ENCODE measurements at places on chromosomes 4 and X.

DNA sequence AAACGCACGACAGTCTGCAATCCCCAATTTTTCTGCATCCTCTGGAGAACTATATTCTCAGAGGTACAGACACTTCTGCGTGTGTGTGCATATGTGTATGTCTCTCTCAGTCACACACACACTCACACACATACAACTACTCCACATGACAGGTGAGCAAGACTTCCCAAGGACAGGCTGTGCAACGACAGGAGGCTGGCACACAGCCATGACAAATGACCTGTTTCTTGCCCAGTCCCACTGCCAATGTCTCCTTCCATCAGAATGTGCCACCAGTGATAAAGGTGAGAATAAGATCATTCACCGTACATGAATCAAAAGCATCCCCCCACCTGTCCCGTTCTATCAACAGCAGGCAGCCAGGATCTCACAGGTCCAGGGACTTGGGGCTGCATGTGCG is 52.4 kb downstream of the PPP2R2C start:
- no peak for DNase-seq

GRCh38 chr4:170776983-170777382 is 687.2 kb upstream of the AADAT start:
- DNase-seq = no peak

DNA sequence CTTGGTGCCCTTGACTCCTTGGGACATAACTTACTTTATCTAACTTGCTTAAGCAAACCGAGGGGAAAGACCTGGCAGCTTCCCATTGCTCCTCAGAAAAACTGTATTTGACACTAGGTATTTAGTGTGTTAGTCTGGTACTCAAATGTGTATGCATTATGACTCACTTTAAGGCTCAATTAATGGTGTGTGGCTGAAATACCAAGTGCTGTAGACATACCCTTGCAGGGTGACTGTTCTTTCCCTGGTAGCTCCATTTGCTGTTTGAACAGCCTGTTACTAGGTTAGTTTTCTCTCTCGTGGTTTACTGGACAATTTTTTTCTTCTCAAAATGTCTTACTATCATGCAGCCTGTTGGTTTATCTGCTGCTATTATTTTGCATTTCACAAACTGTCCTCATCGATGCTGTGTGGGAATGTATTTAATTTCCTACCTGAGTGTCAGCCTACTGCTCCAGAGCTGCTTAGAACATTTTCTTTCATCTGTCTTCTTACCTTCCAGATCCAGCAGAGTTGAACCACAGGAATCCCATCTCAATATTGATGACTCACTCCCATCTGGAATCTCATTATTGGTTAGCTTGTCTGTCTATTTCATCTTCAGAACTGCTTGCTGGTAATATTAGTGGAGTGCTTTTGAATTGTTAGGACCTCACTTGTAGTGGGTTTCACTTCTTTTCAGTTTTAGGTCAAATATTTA is 158.0 kb upstream of the FAT1 start:
- no peak for DNase-seq

- DNase-seq = no peak
Observed at GRCh38 chr4:146330392-146330791, 116.1 kb downstream of the REELD1 start.

DNA sequence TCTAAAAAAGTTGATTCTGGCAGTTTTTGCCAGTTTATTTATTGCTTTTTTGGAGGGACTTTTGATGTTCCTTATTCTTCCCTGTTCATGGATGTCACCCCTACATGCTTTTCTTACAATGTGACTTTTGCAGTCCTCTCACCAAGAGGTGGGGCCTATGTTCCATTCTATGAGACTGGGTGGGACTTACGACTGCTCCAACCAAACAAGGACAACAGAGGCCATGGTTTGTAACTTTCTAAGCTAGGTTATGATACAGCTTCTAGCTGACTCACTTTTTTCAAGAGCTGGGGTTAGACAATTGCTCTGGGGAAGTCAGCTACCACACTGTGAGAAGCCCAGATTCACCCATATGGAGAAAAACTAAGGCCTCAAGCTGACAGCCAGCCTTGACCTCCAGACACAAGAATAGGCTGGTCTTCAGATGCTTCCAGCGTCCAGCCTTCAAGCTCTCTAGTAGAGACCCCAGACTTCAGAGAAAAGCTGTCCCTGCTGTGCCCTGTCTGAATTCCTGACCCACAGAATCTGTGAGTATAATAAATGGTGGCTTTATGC is 39.5 kb downstream of the ENOPH1 start:
- no peak for DNase-seq

DNA sequence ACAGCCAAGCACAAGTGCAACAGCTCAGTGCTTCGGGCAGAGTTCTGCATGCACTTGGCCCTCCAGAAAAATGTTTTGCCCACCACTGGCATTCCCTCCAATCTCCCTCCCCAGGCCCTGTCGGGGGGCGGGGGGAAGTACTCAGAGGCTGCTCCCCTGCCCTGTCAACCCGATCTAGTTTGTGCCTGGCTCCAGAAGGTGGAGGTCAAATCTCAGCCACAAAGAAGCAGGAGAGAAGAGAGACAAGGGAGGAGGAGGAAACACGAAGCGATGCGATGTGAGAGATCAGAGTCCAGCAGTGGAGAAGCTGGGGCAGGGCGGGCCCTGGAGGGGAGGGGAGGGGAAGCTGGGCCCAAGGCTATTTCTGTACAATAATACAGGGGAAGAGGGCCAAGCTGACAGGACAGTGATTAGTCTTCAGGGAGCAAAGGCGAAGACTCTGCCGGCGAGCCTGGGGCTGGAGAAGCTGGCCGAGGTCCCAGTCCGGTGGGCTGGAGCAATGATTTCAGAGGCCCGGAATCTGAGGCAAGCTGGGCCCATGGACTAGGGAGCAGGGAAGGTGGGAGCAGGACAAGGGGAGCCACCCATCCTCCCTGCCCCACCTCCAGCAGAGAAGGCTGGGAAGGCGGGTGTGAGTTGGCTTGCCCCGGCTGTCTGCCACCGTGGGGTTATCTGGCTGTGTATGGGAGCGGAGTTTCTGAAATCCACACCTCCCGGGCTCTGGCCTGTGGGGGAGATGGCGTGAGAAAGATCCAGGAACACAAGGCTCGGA is 167.1 kb downstream of the EFNB1 start:
- DNase-seq = no peak

DNA sequence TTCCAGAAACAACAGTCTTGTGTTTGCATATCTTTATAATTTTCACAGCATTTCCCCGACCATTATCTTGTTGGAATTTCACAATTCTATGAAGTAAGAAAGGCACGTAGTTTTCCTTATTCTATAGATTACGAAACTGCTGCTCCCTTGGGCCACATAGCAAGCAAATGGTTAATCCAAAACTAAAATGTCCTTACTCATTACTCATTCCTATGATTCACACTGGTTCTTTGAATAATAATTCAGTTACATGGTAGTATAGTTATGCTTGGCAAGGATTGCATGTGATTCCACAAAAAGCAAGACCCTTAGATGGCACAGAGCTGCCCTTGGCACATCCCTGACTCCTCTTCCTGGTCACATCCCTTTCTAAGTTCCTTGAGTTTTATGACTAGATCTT is 51.2 kb downstream of the OR13H1 start:
- no peak for DNase-seq

DNA sequence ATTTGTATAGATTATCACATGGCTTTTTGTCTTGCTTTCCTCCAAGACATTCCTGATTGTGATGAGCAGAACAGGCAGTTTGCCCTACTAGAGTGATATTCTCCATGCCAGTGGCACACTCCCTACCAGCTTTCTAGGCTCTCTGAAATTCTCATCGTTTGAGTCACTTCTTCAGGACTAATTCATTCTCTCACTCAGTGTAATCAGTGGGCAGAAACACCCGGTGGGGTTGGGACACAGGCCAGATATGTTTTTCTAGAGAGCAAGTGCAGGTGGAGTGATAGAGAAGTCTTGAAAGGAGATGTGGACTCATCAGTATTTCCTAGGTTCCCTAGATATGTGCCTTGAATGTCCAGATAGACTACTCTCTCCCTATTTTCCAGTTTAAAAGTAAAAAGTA is 13.1 kb downstream of the RAB33A start:
- no peak for DNase-seq

DNA sequence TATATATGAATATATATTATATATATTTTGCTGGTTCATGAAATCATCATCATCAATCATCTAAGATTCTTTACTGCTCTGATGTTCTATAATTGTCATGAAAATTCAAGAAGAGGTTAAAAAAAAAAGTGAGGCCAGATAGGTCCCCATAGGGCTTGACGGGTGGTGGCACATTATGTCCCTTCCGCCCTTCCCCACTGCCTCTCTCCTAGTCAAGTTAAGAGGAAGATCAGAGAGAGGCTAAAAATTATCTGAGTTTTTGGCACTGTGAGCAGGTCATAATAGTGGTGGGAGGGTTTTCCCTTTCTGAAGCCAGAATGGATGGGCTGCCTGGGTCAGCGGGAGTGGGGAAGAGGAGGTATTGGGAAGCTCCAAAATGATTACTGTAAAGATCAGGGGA is 5.4 kb downstream of the SYNPO2 start:
- no peak for DNase-seq

DNA sequence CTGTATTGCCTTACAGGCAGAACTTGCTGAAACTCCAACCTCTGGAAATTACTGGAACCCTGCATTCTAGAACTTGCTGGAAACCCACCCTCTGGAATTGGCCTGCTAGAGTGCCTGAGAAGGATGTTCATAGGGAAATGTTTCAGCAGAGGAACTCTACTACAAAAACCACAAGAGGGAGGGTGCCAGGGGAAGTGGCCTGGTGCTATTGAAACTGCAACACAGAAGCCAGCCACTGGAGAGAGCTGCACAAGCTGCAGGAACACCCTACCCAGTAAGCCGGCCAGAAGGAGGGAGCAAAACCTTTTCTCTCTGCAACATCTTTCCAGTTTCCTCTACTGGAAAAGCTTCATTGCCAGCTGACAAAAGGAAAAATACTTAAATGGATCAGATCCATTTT is 2.5 kb upstream of the BRWD3 start:
- peak; percentile 12 for DNase-seq

- no peak for DNase-seq
Observed at GRCh38 chr4:156677656-156678055, 293.9 kb downstream of the PDGFC start.

GRCh38 chr4:7336732-7337131 is 98.0 kb downstream of the PSAPL1 start:
- no peak for DNase-seq

GRCh38 chrX:97616883-97617530 is 733.3 kb downstream of the RPA4 start:
- DNase-seq = no peak

DNA sequence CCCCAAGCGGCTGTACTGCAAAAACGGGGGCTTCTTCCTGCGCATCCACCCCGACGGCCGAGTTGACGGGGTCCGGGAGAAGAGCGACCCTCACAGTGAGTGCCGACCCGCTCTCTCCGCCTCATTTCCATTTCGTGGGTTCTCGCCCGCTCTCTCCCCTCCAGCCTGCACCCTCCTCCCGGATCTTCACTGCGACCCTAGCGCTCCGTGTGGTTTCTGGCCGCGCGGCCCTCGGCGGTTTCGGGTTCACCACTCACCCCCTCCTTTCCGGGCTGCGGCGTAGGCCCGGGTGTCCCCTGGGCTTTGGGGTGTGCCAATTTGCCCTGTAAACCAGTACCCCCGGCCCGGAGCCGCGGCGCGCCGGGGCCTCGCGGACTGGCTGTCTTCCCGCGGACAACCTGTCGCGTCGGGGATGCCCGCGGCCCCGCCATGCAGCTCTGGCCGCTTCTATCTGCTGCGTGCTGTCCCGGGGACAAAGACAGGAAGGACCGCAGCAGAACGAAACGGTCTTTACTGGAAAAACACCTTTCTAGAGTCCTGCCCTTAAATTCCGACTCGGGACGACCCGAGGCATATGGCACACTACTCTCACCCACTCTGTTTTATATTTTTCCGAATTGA is 737 bp downstream of the FGF2 start:
- no peak for DNase-seq

DNA sequence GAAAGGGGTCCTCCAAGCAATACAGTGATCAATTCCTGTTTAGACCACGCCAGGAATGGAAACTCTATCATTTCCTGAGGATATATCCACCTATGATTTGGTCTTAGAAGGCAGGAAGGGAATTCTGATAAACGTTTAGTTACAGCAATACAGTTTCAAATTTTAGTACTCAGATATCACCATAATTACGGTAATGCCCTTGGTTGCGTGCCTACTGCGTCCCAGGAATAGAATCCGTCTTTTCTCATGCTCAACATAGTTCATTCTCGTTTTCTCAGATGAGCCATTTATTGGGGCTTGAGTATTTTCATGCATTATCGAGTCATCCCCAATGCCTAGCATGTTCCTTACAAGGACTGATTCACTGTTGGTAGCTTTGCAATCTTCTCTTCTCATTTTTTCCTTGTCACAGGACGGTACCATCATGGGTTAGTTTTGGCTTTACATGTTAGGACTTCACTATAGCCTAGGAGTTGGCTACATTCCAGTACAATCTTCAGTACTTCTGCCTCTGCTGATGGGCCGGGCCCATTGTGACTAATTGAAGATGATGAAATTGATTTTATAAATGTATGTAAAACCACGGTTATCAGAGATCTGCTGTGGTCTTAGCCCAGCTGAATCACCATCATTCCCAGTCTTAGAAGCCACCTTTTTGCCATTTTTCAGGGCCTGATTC is 4.4 kb upstream of the PRKX start:
- no peak for DNase-seq

DNA sequence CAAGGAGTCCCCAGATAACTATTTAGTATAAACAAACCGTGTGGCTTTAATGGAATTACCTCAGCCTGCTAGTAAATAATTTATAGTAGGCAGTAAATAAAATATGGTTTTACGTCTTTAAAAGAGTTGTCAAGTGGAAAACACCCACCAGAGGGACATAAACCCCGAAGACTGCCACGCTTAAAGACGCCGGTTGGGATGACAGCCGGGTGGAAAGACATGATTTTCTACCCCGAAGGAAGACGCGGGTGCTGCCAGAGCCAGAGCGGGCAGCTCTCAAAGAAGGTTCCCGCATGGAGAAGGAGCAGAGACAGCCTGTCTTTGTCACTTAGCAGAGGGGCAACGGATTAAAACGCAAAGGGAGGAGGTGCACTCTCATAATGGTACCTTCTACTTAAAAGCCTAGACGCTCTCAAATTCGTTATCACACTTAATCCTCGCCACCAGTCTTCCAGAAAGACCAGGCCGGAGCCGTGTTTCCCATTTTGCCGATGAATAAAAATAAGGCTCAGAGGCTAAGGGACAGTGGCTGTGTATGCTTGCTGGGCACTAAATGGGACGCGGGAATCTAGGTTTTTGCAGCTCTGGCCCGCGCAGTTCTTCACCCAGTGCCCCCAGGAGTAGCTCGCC is 140.5 kb upstream of the ZIC3 start:
- no peak for DNase-seq

DNA sequence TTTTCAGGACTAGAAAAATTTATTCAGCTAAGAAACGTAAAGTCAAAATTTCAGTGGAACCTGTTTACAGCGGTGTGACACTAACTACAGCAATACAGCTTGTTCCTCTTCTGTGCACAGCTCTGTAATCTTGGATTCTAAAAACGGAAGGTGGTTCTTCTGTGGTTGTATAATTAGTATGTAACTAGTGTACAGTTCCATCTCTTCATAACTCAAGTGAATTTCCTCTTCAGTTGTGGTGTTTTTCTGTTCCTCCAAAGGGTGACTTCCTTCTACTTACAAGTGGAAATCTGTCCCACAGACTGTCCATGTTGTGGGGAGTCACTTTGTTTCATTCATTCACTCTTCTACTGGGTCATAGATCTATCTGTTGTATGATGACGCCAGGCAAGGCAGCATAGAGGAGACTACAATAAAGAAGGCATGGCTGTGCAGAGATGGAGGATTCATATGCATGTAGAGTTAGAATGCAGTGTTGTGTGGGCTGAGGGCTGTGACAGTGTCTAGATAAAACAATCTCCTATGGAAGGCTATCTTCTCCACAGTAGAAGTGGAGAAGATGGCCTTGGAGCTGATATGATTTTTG is 5.4 kb downstream of the DAPP1 start:
- no peak for DNase-seq

- DNase-seq = no peak
Observed at GRCh38 chr4:111631215-111631999, 513.8 kb upstream of the FAM241A start.

Data from activated naive CD4-positive, alpha-beta T cell (primary cell).